ENCODE measurements at places on chromosomes 6 and 20. TPM values are rescaled to one million over a fixed set of nuclear protein-coding genes. Genes with fewer than 3 reads are reported as not detected.

Gene CALHM6
- polyA plus RNA-seq, result 157 TPM

DNA sequence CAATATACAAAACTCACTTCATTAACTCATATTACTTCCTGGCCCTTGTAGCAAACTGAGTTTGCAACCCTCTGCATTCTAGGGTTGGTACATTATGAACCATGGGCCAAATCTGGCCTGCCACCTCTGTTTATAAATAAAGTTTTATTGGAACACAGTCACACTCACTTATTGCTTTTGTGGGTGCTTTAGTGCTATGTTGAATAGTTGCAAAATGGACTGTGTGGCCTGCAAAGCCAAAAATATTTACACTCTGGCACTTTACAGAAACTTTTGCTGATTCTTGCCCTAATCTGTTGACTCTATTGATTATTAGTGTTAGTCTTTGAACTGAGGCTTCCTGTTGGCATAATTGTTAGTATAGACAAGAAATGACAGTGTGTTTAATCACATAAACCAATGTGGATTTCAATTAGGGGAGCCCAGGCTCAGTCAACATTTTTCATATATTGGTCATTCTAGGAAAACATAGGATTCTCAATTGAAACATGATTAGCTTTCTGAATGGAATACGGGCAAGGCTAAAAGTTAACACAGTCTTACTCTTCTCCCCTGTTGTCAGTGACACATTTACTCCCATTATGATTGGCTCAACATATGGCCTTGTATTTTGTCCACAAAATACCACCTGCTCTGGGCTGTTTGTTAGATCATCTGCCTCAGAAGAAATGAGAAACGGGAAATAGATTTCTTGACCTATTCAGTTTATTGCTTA is 241.9 kb upstream of the ZFP64 start:
- H3K4me3 ChIP-seq, result no peak overlapping the region
- no peaks in the 10 kb centered on the region for H3K36me3 ChIP-seq
- DNase-seq, result no peak
- H3K27ac ChIP-seq, result no peak overlapping the region
- H3K4me1 ChIP-seq, result no peaks in the 10 kb centered on the region

- no peaks in the 10 kb centered on the region for H3K4me1 ChIP-seq
- H3K4me3 ChIP-seq, result no peak overlapping the region
- H3K36me3 ChIP-seq, result no peaks in the 10 kb centered on the region
- H3K27me3 ChIP-seq, result no peaks in the 10 kb centered on the region
Observed at GRCh38 chr6:54624779-54625178, 221.8 kb upstream of the FAM83B start.

DNA sequence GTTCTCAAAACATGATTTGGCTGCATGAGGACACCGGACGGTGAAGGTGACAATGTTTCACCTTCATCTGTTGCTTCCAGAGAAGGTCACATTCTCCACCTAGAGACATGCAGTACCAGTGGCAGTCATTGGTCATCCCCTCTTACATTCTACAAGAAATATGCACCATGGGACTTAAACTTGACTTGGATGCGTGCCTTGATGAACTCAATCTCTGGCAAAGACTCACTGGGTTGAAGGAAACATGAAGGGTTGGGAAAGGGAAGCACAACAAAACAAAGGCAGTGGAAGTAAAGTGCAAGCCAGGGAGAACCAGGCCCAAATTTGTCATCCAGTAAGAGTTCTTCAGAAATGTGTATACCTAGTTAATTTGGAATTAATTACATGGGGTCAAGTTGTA is 39.4 kb upstream of the ARMH2 start:
- H3K4me1 ChIP-seq, result peaks cover 31% of the 10 kb centered on the region
- no peak overlapping the region for H3K27ac ChIP-seq
- H3K36me3 ChIP-seq, result peaks cover 43% of the 10 kb centered on the region
- H3K27me3 ChIP-seq, result no peaks in the 10 kb centered on the region
- no peak for DNase-seq

- H3K36me3 ChIP-seq, result peaks cover 20% of the 10 kb centered on the region
- H3K4me3 ChIP-seq, result peak within 1 kb of the TSS; percentile 62
- peak; percentile 94 for DNase-seq
Observed at GRCh38 chr20:59006864-59007664, at the start of gene CTSZ. CTSZ (minus strand) TSS chr20:59007254; CDS start chr20:59007128, 126 bp downstream.

GRCh38 chr6:63099772-63100459 is 111.4 kb upstream of the FKBP1C start:
- DNase-seq, result no peak
- H3K4me3 ChIP-seq, result no peak overlapping the region
- no peaks in the 10 kb centered on the region for H3K36me3 ChIP-seq
- no peaks in the 10 kb centered on the region for H3K4me1 ChIP-seq
